ENCODE measurements at places on chromosomes 5 and 9.

- DNase-seq: no peak
These were observed 338.6 kb upstream of the TNC start for GRCh38 chr9:115456515-115456914.

GRCh38 chr5:152439791-152440190, 34.7 kb upstream of the NMUR2 start:
- no peak for DNase-seq

DNA sequence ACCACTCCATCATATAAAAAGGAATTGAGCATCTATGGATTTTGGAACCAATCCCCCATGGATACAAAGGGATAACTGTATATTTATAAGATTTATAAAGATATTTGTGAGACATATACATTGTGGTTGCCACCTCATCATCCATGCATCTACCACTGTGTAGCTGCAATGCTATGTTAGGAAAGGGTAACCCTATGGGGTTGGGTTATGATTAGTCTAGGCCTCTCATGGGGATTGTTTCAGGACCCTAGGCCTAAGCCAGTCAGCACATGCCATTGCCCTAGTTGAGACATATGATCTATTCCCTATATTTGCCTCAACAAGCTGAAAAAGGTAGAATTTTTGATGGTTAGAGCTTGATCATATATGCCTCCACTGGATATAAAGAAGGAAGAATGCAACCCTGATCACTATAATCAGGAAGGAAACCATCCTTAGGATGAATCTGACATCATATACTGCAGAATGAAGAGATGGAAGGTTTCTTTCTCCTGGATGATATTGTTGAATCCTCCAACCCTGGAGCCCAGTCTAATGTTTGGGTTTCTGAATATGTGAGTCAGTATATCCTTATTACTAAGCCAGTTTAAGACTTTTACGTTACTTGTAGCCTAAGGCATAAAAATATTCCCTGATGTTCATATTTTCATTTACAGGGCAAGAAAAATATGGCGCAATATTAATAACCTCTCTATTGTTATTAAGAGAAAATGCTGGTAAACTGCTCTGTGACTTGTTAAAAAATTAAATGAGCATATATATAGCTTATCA, 94.2 kb downstream of the ADAMTS19 start:
- DNase-seq: no peak

GRCh38 chr9:115657695-115658094, 495.9 kb upstream of the PAPPA start:
- DNase-seq: no peak

DNA sequence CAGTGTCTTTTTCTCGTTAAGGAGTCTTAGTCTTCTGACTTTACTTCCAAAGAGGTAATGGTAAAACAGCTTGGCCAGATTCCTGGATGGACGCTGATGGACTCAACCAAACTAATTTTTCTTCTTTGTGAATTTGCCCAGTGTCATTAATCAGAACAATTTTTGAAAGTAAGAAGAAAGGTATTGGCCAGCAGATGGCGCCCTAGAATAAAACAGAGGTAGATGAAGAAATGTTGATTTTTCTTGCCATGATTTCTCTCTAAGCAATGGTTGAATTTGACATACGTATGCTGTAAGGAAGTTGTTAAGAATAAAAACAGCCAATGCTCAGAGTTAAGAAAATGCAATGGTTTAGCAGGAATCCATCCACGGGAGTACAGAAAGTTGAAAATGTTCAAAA, 500.0 kb downstream of the DIRAS2 start:
- peak; percentile 3 for DNase-seq

DNA sequence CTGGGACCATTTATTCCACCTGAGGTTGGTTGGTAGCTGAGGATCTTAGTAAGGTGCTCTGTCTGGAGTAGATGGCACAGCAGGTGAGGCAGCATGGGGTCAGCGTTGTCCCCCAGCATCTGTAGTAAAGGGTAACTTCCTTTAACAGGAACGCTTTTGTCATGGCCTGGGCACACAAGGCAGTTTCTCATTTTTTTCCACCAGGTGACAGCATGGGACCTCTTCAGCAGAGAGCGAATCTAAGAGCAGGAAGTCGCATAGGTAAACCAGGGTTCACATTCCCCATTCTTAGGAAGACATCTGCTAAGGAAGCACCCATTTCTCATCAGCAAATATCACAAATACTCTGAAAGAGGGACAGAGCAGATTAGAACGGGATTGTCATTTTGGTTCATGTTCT, 56.5 kb downstream of the GPR107 start:
- no peak for DNase-seq

GRCh38 chr5:41196197-41196596, 17.1 kb downstream of the C6 start:
- no peak for DNase-seq

DNA sequence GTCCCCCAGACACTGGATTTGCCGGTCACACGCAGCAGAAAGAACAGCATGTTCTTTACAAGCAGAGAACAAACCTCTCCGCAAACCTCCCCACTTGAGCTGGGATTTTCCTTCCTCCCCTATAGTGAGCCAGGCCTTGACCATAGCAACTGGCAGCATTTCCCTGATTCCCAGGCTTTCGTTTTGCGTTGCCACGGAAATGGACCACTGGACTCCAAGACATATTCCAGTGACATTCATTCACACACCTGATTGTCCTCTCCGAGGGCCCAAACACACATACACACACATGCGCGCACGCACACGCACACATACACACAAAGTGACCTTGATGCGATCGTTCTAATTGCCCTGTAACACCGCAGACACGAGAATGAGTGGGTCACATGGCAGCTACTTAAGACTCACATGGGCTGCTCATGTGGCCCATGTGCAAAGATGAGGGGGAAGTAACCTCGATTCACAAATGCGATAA, 80.9 kb upstream of the CPEB4 start:
- no peak for DNase-seq

DNA sequence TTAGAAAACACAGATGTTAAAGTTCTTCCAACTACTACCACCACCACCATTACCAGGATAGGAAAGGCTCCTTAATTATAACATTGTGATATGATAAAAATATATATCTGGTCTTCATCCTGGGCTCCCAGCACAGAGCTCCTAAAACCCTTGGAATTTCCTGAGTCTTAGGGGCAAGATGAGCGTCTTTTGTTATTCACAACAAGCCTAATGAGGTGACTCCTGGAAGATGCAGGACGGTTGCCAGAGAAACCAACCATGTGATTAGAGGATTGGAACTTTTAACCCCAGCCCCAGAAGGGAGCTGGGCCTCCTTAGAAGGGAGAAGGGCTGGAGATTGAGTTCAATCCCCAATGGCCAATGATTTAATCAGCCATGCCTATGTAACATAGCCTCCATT, 148.0 kb upstream of the ADRA1B start:
- DNase-seq: no peak

GRCh38 chr5:154395407-154396106, 50.2 kb upstream of the SAP30L start:
- DNase-seq: no peak

DNA sequence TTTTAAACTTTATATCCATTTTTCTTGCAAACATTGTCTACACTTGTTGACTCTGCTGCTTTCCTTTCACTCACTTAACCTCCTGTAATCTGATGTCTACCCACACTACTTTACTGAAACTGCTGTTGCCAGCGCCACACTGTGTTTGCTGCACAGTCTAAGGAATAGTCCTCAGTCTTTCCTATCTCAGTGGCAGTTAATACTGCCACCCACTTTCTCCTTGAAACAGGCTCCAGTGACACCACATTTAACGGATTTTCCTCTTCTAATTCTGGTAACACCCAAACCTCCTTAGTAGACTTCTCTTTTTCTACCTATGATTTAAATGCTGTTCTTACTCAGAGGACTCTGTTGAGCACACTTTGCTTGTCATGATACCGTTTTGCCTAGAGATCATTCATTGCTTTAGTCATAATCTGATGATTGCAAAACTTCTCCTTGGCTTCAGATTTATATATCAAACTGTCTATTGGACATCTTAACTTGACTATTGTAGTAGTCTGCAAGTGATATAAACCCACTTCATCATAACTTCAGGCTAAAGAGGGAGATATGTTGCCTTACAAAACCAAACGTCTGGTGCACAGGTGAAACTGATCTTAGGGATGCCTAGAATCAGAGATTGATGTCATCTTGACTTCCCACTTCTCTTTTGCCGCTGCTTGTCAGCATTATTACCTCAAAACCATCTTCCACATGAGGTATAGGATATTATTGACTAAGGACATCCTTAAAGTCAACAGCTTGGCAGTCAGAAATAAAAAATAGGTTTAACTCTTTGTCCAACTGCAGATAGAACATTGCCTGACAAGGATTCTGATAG, 94.1 kb downstream of the CDC42SE2 start:
- DNase-seq: no peak

GRCh38 chr5:132298298-132299212, 4.4 kb downstream of the SLC22A4 start:
- DNase-seq: no peak

- peak; percentile 72 for DNase-seq
These were observed 1.3 kb upstream of the DUSP1 start for GRCh38 chr5:172772112-172772906.

GRCh38 chr5:61784341-61784740, 452.3 kb downstream of the ZSWIM6 start:
- no peak for DNase-seq

- no peak for DNase-seq
These were observed 26.1 kb upstream of the SLC6A3 start for GRCh38 chr5:1471240-1471853.

DNA sequence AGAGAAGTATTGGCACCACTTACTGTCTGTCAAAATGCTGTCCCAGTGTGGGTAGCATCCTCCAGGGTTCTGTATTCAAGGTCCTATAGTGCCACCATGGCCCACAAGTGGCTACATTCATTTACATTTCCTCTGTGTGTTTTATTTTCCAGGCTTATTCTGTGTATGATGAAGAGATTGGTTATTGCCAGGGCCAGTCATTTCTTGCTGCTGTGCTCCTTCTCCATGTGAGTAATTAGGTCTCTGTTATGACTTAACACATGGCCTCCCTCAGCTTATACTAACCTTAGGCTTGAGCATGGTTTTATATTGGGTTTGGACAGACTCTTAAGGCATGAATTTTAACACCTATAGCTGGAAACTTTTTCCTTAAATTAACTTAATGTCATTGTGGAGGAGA, 36.7 kb downstream of the GPR21 start:
- DNase-seq: no peak

DNA sequence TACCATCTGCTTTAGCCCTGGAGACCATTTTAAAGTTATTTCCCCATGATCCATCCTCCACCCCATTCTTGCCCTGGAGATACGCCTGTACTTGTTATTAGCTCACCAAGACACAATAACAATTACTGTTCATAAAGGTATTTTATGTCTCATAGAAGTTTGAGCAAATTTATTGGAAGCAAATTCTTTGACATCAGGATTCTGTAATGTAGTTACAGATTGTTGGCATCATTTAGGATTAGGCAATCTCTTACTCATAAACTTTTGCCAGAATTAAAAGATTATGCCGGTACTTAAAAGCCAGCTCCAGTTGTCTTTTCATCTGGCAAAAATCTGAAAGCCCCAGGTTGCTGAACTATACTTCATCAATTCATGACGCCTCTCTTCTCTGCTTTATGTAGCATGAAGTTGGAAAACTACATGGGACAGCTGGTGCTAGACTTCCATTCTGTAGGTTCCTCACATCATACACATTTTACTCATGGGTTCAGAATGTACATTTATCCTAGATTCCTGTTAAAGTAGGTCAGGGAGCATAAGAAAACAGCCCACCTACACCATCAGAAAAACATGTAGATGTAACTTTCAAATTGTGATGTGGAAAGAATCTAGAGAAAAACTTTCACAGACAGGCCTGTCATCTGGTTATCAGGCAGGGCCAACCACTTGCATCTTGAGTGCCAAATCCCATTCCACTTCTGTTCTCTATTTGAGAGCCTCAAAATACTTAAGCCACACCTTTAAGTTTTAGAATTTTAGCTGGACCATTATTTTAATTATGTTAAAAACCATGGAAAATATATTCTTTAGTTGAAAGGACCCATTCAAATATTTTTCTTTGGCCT, 14.0 kb downstream of the ATP10B start:
- no peak for DNase-seq

- no peak for DNase-seq
These were observed 33.8 kb upstream of the PANK3 start for GRCh38 chr5:168612996-168613395.

DNA sequence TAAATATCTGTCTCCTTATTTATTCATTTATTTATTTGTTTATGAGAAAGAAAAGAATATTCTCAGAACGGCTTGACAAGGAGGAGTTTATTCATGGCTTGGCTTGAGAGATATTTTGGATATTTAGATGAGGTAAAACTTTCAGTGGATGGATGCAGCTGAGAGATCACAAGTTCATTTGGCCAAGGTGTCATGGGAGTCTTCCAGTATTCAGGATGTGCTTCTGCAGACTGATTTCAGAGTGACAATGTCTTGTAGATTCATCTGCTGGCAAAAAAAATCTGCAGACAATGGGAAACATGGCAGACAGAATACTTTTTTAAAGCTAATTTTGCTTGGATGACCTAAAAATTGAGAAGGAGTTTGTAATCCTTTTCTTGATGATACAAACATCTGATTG, 38.5 kb downstream of the XRCC4 start:
- no peak for DNase-seq

- DNase-seq: no peak
These were observed 68.9 kb downstream of the WDR41 start for GRCh38 chr5:77423022-77423750.

- DNase-seq: no peak
These were observed 21.3 kb downstream of the SPRY4 start for GRCh38 chr5:142303565-142303964.

DNA sequence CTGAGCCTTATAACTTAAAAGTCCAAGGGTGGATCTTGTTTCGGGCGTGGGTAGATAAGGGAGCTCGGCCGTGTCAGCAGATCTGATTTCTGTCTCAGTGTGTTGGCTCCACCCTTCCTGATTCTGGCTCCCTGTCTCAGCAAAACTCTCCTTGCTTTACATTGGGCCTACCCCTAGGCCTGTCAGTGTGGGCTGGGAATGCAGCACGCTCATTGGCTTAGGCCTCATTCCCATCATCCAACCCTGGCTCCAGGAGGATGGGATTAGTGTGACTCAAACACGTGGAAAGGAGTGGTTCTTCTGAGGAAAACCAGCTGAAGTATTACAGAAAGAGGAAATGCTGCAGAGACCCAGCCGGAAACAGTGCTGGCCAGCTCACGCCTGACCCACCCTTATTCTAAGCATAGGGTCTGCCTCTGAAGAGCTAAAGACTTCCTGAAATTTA, 59.9 kb downstream of the ZFAND5 start:
- no peak for DNase-seq

DNA sequence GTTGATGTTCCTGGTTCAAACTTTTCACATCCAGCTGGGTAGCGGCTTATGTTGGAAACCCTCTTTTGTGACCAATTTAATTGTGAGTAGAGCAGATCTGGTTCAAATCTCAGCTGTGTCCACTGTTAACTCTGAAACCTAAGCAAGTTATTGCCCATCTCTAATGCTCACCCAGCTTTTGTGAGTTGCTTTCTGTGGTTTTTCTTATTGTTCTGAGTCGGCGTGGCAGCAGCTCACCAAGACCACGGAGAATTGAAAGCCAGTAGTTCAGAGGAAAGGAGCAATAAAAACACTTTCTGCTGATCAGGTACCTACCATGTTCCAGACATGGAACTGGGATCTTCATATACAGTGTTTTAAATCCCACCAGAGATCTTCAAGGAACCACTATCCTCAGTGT, 114.4 kb downstream of the DOCK2 start:
- DNase-seq: no peak

- DNase-seq: no peak
These were observed 38.6 kb downstream of the GRAMD2B start for GRCh38 chr5:126461838-126462237.
